ENCODE measurements at places on chromosomes 4 and X.

GRCh38 chrX:142428916-142429315, 223.8 kb upstream of the MAGEC2 start:
- no peak for DNase-seq

- no peak for DNase-seq
Measured at GRCh38 chr4:11484531-11484930, 55.8 kb upstream of the HS3ST1 start.

GRCh38 chr4:82905205-82905604, 4.7 kb downstream of the THAP9 start:
- DNase-seq, result no peak

DNA sequence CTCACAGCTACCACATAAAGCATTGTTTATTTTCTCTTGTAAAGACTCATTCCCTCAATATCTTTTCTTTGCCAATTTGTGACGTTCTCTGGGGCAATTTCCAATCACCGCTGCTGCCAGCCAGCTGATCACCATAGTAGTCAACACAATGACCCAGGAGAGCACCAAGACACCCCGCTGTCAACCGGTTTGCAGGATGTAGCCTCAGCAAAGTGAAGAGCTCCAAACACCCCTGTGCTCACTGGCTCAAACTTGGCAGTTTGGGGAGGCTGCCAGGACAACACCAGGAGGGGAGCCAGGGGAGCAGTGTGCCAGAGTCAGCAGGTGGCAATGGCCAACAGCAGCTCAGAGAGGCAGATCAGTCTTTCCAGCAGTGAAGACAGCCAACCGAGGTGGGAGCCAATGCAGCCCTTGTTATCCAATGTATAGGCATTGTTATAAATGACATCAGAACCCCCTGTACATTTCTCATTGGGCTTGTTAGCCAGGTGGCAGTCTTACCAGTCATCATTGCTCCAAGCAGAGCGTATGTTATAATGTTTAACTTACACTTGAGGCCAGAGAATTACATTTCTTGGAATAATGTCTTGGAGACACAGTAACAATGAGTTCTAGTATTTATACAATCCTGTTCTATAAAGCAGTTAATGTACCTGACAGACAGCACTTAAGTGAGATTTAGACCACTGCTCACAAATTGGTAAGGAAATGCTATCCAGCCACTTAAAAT, 274.9 kb upstream of the GK2 start:
- DNase-seq, result no peak

- no peak for DNase-seq
Measured at GRCh38 chr4:109079731-109080130, 222.7 kb downstream of the COL25A1 start.

DNA sequence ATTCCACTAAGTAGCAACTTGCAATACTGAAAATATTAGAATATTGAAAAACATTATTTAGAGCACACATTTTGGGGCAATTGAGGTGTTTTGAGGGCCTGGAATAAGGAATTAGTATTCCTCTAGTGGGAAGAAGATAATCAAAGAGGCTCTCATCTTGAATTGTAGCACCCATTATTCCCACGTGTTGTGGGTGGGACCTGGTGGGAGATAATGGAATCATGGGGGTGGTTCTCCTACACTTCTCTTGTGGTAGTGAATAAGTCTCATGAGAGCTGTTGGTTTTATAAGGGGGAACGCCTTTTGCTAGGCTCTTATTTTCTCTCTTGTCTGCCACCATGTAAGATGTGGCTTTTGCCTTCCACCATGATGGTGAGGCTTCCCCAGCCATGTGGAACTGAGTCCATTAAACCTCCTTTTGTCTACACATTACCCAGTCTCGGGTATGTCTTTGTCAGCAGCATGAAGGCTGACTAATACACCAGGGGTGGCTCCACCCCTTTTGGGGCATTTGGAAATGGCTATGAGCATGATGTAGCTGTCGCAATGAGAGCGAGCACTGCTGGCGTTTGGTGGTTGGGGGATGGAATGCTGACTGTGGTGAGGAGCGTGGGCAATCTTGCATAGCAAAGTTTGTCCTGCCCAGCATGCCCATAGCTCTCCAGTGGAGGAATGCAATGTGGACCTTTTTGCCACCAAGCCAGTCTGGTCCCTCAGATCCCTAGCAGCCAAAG, 308.2 kb downstream of the FRMPD4 start:
- DNase-seq, result peak; percentile 54

DNA sequence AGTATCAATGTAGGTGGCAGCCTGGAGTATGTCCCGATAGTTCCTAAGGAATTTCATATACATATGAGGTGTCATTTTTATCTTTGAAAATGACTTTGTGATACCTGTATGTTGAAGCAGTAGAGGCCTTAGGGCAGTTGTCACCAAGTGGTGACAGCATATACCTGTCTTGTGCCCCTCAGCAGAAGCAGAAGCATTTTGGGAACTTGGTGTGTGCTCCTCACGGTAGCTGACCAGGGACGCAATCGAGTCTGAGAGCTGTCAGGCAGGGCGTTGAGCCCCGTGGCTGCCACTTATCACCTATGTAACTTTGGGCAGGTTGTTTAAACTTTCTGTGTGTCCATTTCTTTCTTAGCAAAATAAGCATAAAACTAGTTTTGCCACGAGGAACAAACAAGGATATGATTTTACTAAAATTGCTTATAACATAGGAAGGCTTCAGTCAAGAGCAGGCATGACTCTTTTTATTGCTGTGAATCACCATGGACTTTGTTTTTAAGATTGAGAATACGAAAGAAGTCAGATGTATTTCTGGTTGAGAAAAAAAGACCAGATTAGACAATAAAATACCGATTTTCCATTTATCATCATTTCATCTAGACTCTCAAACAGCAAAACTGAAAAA, 161.5 kb downstream of the CPE start:
- DNase-seq, result no peak

GRCh38 chr4:109046471-109047201, 255.8 kb downstream of the COL25A1 start:
- peak; percentile 29 for DNase-seq

DNA sequence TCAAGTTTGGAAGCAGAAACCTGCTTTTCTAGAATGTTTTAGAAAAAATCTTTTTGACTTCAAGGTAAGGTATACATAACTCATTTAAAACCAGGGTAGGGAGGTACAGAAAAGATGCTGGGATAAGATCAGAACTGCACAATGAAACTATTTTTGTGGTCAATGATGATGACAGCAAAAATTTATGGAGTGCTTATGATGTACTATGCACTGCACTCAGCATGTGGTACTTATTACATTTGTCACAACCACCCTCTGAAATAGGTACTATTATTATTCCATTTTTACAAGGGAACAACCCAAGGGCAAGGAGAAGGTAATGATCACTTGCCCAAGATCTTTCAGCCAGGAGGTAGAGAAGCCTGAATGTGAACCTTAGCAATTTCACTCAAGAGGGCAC, 8.0 kb downstream of the GPM6B start:
- DNase-seq, result no peak

GRCh38 chr4:1505511-1506460, 99.5 kb upstream of the NKX1-1 start:
- DNase-seq, result no peak

DNA sequence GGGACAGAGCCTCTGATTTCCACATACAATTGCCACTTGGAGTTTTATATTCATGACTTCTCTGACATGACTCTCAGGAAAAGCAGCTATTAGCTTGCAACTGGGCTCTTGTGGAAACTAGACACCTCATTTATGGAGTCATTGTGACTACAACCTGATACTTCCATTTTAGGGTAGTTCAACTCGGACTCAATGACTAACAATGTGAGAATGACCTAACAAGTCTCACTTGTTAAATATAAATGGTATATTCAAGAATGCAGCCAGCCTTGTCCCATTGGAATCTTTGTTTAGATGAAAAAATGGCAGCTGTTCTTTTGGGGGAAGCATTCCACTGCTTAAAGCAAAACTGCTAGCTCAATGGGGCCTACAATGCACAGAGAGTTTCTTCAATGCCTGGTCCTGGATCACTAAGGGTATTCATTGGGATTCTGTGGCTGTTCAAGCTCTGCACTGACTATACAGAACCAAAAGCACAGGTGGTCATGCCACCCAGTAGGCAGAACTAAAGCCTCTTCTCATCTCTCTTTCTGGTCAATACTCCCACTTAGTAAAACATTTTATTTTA, 36.5 kb upstream of the GLRA3 start:
- DNase-seq, result no peak

DNA sequence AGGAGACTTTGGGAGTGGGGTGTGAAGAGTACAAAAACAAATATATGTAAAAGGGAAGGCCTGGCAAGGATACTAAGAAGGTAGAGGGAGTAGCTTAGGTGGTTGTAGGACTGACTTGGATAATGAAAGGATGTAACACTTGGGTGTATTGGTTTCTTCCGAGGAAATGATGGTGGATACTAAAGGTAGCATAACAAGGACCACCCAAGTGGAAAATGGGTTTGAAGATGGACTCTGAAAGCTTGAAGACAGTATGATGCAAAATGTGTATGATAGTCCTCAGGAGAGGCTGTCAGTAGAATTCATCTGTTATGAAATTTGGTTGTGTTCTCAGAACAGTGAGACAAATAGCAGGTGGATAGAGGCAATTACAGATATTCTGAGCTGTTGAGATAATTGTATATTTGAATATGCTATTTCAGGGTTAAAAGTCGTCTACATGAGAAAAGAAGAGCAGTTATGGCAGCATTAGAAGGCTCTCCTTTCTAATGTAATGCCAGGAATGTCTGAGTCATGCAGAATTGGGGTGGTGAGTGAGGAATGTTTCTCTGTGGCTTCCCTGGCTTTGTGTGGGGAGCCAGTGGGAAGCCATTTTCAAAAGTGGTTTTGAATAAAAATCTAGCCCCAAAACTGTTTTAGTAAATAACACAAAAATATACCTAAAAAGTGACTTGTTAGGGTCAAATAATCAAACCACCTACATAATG, 75.6 kb downstream of the FHIP1A start:
- peak; percentile 55 for DNase-seq

DNA sequence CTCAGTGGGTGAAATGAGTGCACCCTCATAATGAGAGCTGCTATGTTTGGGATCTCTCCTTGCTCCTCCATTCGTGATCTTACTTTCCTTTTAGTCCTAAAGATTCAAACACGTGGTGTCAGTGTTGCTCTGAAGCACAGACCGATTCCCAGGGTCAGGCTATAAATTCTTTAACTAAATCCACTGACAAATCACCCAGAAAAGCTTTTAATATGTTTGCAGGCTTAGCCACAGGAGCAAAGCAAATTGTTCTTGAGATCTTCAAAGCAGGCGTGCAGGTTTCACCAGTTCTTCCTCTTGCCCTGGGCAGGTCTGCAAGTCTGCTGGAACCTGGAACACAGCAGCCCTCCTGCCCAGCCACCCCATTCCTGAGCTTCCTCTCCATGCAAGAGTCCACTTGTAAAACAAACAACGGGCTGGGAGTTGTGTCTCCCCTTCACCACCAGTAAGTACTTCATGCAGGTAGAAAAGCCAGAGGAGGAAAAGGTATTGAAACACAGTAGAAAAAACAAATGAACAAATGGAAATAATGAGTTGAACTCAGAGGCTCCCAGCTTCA, 70.1 kb upstream of the ENPP6 start:
- peak; percentile 23 for DNase-seq

DNA sequence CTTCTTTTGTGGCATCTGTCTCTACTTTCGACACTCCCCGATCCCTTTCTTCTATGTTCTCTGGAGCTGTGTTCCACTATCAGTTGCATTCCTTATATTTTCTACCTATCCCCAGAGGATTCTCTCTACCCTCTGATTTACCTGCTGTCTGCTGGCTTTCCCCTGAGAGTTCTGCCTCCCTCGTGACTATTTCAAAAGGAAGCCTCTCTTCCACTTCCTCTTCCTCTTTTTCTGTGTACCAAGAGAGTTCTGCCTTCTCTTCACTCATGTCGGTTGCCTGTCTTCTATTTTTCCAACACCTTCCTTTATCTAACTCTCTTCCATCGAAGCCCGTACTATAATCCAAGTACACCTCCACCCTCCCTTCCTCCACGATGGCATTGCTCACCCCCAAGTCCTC, 631.7 kb downstream of the SMARCA1 start:
- DNase-seq, result no peak

DNA sequence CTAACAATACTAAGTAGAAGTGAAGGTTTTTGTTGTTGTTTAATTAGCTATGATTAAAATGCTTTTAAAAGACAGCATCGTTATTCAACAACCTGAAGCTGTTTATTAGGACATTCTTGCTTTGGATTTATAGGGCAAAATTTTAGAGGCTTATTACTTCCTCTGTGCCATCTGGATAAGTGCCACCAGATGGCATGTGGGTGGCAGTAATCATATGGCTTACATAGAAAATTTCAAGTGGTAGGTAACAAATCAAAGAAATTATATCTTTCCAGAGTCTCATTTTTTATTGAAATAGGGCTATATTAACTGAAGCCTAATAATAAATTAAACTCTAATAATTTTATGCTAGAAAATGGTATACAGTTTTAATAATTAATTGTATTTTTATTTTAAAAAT, 83.3 kb upstream of the HTR2C start:
- DNase-seq, result no peak

DNA sequence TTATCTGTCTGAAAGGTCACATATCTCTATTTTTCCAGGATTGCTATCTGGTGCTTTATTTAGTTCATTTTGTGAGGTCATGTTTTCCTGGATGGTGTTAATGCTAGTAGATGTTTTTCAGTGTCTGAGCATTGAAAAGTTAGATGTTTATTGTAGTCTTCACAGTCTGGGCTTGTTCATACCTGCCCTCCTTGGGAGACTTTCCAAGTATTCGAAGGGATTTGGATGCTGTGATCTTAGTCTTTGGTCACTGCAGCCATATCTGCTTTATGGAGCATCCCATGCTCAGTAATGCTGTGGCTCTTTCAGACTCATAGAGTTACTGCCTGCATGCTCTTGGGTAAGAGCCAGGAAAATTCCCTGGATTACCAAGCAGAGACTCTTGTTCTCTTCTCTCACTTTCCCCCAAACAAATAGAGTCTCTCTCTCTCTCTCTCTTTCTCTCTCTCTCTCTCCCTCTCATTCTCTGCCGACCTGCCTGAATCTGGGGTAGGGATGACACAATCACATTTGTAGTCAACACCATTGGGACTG, 130.0 kb downstream of the AR start:
- DNase-seq, result no peak

- DNase-seq, result no peak
Measured at GRCh38 chr4:2253160-2254084, 8.5 kb downstream of the MXD4 start.

GRCh38 chr4:187569871-187570270, 425.7 kb upstream of the ZFP42 start:
- no peak for DNase-seq

DNA sequence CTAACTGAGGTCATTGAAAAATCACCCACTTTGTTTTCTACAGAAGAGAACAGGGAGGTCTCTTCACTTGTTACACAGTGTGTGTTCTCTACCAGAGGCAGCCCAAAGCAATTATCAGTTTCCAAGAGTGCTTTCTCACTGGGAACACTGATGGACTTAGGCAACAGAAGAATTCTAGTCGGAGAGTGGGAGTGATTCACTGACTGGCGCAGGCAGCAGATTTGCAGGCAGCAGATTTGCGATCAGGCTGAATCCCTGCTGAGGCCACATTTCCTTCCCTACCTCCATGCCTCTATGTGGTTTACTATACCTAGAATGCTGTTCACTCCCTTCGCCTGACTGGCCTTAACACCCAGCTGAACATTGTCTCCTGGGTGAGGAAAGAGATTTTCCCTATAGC, 6.6 kb downstream of the OCIAD2 start:
- DNase-seq, result no peak

All from AG09309 (cell line).